NCI-H1930 (cell line): ENCODE measurements at places on chromosomes 5 and 9.

GRCh38 chr9:129888293-129889121 lies 53.2 kb downstream of the USP20 start:
- DNase-seq = no peak

DNA sequence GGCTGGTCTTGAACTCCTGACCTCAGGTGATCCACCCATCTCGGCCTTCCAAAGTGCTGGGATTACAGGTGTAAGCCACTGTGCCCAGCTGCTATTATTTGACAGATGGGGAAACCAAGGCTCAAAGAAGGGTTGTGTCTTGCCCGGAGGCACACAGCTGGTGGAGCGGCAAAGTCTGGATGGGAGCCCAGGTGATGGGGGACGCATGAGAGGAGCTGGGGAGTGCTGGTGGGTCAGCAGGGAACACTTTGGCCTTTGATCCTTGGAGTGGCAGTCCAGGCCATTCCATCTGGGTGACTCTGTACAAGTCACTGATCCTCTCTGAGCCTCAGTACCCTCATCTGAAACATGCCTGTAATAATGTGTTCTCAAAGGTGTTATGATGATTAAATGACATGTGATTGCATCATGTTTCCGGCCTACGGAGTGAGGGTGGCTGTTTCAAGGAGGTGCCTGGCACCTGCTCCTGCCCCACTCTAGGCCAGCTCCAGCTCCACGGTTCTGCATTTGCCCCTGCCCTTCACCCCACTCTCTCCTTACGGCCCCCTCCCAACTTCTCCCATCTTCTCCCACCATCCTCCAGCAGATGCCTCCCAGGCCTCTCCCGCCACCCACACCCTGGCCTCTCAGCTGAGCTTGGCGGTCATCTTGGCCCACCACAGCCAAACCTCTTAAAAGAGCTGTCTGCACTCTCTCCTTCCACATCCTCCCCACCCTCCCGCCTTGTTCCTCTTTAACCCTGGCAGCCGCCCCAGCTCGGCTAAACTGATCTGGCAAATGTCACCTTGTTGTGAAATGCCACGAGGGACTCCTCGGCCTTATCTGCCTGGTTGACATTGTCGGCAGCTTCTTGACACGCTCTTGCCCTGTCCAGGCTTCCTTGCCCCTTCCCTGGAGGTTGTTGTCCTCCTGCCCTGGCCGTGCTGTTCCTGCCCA lies 5.5 kb upstream of the DBN1 start:
- no peak for DNase-seq

DNA sequence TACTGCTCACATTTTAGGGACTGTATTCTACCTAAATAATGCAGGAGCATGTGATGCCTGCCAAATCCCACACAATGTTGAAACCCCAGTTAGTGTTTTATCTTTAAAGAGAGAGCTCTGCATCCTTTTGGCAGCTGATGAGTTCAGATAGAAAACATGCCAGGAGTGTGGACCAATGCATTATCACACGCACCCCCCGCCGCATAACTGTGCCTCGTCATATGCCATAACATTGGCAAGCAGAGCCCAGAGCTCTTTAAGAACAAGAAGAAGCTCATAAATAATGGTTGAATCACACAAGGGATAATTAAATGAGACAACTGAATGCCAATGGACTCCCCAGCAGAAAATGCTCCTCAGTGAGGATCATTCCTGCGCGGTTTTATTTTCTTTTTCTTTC lies 52.8 kb upstream of the RORB start:
- no peak for DNase-seq

DNA sequence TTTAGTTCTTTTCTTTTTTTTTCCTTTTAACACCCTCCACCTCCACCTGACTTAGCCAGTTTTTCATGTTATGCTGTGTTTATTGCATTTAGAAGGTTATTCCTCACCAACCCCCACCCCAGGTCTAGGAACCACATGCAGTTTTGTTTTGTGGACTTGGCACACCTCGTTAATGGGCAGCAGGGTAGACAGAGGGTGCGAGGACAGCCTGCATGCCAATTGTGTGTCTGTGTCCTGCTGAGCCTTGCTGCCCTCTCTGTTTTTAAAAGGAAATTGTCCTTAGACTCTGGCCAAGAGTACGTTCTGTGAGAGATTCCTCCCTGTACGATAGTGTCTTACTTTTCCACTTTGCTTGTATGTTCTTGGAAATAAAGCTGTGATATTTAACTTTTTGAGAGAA lies 13.9 kb downstream of the PIK3R1 start:
- no peak for DNase-seq

DNA sequence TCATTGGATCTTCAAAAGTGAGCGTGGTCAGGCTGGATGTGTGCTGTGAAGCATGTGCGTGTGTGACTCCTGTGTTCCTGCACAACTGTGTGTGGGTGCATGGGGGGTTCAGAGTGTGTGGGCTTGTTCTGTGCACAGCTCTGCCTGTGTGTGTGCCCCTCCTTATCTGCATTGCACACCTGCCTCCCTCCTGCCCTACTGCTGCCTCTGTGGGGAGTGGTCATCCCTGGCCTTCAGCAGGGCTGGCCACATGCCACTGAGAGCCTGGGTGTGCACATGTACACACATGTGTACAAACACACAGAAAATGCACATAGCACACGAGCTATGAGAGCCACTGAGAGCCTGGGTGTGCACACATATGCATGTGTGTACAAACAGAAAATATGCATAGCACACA lies 92.1 kb downstream of the CACNA1B start:
- DNase-seq = no peak

DNA sequence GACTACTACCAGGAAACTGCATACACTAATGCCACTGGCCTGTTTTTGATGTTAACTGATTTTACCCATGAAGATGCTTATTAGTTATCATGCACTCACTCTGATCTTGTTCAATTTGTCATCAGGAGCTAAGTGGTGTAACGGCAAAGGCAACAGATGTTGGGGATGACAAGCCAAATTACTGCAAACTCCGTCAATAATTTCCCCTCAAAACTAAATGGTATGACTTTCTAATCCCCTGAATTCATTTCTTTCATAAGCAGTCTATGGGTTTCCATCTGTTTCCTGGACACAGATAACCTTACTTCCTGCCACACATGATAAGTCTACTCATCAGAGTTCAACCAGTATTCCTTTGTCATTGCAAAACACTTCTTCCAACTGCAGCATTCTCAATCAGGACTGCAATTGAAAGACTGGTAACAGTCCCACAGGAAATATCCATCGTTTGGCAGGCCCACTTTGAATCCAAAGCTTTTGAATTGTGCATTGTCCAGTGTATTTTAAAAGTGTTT lies 96.2 kb upstream of the SMC2 start:
- DNase-seq = no peak

GRCh38 chr5:140118302-140118936 lies 4.5 kb downstream of the PURA start:
- DNase-seq = no peak
